ENCODE measurements at places on chromosomes 1 and 21.

DNA sequence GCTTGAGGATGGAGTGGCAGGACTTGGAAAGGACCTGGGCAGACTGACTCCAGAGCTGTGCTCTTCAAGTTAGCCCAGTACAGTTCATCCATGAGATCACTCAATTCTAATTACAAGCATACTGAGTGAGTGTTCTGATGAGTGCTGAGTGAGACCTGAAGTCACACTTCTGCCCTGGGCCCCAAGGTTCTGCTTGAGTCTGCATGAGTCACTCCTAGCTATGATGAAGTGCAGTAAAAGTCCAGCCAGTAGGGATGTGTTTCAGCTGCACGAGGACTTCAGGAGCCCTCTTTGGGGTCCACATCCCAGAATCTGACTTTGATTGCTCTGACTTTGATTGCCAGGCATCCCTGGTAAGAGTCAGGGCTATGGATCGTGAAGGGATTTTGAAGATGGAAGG lies 35.8 kb downstream of the PLEKHA6 start:
- no peak for DNase-seq

GRCh38 chr21:27371975-27372331 lies 405.1 kb upstream of the ADAMTS5 start:
- DNase-seq = no peak

DNA sequence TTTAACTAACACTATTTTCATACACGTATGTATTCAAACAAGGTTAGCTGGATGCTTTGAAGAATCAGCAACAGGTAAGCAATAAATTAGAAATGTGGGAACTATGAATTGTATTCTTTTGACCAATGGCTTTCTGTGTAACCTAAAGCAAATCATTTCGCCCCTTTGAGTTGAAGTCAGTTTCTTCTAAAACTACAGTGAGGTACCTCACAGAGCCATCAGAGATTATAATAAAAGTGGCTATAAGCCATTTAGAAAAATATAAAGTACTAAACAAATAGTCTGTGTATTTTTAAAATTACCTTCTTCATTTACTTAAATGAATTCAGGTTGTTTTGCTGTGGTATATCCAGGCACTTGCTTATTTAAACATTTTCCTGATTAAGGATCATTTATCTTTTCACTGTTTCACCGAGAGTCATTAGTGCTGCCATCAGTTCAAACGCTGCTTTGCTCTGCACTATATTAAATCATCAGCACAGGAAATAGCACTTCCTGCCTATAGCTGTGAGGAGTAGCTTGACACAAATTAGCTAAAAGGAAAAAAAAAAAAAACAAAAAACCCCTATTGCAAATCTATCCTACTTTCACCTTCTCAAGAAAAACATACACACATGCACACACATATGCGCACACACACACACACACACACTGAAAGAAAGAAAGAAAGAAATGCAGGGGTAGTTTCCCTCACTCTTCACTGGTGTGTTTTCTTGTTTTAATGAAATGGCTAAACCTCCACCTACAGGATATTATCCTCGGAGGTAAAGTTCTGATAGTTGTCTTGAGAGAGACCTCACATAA lies 39.8 kb upstream of the C1orf105 start:
- no peak for DNase-seq

GRCh38 chr1:23400324-23401114 lies 24.0 kb downstream of the TCEA3 start:
- DNase-seq = no peak

GRCh38 chr1:112714313-112715263 lies 544 bp downstream of the PPM1J start:
- no peak for DNase-seq

DNA sequence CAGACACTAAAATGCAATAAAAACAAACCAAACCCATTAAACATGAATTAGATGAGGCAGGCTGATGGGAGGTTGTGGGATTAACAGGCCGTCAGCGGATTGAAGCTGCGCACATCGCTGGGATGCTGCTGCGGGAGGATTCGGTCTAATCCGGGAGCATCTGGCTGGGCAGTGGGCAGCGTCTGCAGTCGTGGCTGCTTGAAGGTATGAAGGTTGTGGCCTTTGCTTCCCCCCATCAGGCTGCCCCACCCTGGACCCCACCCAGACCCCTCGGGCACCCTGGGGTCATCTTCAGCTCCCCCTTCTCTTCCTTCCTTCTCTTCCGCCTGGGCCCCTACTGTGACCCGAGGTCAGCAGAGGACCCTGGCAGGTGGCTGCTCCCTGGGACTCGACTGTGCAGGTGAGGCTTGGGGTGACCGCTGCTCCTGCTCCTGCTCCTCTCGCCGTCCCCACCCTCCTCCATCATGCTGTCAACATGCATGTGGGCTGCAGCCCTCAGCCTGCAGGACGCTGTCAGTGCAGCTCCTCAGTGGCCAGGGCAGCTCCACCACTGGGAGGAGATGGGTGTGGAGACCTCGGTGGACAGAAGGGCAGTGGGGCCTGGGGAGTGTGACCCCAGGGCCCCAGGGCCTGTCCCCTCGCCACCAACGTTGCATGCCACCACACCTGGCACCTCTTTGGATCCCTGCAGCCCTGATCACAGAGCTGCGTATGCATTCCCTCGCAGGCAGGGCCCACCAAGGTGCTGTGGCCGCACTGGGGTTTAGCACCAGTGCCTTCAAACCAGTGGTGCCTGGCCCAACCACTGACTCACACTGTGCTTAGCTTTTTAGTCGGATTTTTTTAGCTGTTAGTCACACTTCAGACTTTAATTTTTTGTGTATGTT lies 112.2 kb upstream of the COL6A1 start:
- DNase-seq = no peak

DNA sequence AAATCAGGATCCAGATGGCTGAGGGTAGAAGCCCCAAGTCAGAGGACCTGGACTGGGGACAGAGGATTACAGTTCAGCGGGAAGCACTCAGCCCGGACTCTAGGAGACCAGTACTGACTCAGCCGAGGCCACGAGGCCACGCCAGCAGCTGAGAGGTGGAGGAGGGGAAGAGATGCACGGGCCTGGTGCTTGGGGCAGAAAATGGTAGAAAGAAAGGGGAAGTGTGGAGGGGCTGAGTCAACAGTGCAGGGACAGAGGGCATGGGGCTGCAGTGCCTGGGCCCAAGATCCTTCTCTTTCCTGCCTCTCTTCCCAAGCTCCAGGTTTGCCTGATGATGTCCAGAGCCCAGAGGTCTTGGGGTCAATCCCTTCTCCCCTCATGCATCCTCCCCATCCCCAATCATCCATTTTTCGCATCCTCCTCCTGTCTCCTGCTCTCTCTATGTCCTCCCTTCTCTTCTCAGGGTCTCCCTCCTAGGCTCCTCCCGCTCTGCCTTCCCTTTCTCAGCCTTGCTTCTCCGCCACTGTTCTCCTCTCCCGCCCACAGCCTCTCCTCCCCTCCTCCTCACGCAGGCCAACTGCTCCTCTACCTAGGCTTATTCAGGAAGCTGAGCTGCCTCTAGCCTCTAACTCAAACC lies 7.7 kb downstream of the ARHGEF2 start:
- no peak for DNase-seq

DNA sequence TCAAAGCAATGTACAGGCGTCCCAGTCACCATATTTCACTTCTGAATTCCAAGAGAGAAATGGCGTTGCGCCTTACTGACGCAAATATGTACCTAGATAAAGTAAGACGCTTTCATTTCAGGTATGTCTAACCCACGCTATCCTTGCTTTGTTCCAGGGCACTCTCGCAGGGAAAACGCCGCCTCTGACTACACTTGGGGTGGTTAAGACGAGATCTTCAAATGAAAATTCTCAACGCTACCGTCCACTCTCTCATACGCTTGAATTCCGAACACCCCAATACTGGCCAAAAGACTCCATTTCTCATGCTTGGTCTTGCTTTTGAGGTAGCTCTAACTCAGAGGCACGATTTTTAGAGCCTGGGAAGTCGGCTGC lies 736 bp upstream of the ZMPSTE24 start:
- no peak for DNase-seq

- DNase-seq = peak; percentile 90
These were observed 1.5 kb downstream of the RPS6KA1 start for GRCh38 chr1:26530895-26531598.

GRCh38 chr1:227707846-227708245 lies 27.3 kb downstream of the JMJD4 start:
- no peak for DNase-seq

GRCh38 chr1:161949548-161949947 lies 74.1 kb downstream of the OLFML2B start:
- no peak for DNase-seq

DNA sequence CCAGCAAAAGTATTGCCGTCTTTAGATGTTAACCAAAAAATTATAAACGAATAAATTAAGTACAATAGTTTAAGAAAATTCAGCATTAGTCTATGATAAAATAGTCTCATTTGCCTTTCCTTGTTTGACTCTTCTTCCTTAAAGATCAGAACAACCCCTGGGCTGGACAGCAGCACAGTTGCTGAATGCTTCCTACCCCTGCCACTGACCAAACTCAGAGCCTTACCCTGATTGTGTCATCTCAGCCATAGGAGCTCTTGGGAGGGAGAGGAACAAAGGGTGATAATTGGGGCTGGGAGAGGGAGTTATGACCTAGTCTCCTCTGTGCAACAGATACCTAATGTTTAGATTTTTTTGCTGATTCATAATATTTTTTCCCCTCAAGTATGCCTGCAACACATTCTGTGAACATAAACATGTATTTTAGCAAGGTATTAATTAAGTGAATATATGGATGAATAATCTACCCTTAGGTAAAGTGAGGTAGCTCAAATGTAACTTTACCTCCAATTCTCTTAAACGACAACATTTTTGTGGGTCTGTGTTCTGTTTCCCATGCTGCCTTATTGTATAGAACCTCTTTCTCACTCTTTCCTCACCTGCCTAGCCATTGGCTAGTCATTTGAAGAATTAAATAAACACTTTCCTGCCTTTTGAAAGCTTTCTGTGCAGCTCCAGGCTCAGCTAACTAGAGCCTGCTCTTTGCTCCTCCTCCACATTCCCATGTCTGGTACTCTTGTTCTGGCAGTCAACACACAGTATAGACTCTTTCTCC lies 46.1 kb downstream of the FGGY start:
- DNase-seq = no peak

GRCh38 chr1:189851806-189852367 lies 625.8 kb downstream of the BRINP3 start:
- DNase-seq = no peak

- no peak for DNase-seq
These were observed 94.7 kb downstream of the CHD1L start for GRCh38 chr1:147337040-147337630.

DNA sequence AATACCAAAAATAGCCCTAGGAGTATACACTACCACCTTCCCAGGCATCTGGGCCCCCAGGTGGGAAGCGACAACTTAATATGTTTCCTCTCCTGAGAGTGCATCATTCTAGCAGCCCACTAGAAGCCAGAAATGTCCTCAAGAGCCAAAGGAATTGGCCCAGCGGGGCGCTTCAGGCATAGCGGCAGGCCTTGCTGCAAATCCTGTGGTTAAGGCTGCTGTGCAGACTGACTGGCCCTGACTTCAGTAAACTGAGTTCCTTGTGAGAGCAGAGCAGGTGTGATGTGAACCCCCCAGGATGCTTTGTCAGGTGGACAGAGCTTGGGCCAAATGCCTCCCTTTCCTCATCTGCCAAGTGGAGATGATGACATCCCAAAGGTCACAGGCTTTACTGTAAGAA lies 29.7 kb upstream of the LDLRAP1 start:
- no peak for DNase-seq

GRCh38 chr1:3809680-3810079 lies 13.4 kb upstream of the LRRC47 start:
- DNase-seq = no peak

GRCh38 chr21:31351960-31352359 lies 7.9 kb upstream of the TIAM1 start:
- no peak for DNase-seq

GRCh38 chr1:53111073-53111556 lies 31.3 kb downstream of the SLC1A7 start:
- no peak for DNase-seq

DNA sequence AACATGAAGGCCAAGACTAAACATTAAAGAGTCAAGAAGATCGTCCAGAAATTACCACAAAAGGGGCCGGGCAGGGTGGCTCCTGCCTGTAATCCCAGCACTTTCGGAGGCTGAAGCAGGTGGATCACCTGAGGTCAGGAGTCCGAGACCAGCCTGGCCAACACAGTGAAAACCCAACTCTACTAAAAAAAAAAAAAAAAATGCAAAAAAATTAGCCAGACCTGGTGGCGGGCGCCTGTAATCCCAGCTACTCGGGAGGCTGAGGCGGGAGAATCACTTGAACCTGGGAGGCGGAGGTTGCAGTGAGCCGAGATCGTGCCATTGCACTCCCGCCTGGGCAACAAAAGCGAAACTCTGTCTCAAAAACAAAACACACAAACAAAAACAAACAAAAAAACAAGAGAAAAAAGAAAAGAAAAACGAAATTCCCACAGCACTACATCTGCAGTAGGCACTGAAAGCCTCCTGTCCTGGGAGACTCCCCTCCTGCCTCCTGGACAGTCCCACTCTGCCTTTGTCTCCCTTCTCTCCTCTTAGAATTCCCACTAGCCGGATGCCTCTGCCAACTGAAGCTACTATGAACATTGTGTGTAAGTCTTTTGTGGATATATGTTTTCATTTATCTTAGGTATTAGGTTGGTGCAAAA lies 17.7 kb upstream of the RIPK4 start:
- DNase-seq = no peak

DNA sequence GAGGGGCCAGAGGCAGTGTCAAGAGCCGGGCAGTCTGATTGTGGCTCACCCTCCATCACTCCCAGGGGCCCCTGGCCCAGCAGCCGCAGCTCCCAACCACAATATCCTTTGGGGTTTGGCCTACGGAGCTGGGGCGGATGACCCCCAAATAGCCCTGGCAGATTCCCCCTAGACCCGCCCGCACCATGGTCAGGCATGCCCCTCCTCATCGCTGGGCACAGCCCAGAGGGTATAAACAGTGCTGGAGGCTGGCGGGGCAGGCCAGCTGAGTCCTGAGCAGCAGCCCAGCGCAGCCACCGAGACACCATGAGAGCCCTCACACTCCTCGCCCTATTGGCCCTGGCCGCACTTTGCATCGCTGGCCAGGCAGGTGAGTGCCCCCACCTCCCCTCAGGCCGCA lies at the start of gene BGLAP:
BGLAP (plus strand) TSS at position 259 of the 400 bp plus-strand sequence; CDS start at position 307, 48 bp downstream.
- no peak for DNase-seq

GRCh38 chr1:185559151-185559550 lies 175.0 kb upstream of the HMCN1 start:
- DNase-seq = no peak

- no peak for DNase-seq
These were observed 378.7 kb downstream of the USH2A start for GRCh38 chr1:216044538-216044937.
